ENCODE measurements at places on chromosomes 2 and 18.

GRCh38 chr2:234973008-234973407 is 21.2 kb downstream of the SH3BP4 start:
- DNase-seq = no peak

DNA sequence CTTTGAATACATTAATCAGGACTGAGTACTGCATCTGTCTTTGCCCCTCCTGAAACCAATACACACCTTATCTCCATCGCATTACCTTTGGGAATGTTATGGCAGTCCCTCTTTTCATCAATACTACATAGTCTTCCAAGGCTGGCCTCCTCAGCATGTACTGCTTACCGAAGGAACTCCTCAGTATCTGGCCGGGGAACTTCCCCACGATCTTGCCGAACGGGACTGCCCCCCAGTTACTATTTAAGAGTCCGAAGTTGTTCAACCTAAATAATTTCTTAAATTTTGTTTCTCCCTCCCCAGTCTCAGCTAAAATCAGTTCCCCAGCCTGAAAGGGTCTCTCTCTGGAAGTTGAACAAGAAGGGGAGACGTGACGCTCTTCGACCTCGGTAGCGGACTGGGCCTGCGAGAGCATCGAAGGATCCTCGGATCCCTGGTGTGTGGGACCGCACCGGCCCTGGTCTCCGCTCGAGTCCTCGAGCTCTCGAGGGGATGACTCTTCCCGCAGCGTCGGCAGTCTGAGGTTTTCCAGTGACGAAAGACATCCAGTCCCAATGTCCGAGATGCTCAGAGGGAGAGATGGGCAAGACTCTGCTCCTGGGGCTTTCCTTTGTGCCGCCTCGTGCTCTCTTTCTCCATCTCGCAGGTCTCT is 489 bp downstream of the TRMT61B start:
- DNase-seq = peak; percentile 0

DNA sequence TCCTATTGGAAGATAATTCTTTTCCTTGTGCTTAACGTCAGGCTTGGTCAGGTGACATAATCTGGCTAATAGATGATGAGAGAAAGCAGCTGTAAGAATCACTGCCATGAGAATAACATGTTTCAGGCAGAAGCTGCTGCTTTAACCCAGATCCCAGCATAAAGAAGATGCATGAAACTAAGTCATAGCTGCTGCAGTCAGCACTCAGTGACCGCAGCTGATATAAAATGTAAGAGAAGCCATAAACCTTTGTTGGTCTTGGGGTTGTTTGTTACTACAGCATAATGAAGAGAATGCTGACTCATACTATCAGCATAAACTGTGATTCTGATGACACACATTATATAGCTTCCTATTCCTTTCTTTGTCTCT is 274.3 kb upstream of the TRIB2 start:
- DNase-seq = no peak

GRCh38 chr2:74834792-74835755 is 1.1 kb downstream of the HK2 start:
- peak; percentile 52 for DNase-seq

DNA sequence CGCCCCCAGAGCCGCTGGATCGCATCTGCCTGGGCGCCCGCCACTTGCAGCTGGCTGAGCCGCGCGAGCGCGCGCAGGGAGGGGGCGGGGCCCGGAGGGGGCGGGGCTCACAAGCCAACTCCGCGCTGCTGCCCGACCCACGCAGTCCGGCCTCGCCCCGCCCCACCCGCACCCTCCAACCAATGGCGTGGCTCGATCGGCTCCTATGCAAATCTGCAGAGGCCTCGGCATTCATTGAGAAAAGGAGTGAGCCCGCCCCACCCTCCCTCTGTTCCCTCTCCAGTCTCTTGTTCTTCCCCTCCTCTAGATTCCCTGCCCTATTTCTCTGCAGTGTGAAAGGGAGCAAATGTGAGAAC is at the start of gene ALK:
Gene ALK, minus strand, starts transcription at position 27 of the 356 bp plus-strand sequence. CDS start 927 bp downstream, outside the sequence.
- peak; percentile 86 for DNase-seq

GRCh38 chr2:123783164-123783563 is 241.9 kb upstream of the CNTNAP5 start:
- DNase-seq = no peak

GRCh38 chr2:133765658-133766057 is 197.4 kb upstream of the NCKAP5 start:
- DNase-seq = peak; percentile 96

Data from fibroblast of skin of scalp (primary cell).